ENCODE measurements at places on chromosomes 7 and 10.

DNA sequence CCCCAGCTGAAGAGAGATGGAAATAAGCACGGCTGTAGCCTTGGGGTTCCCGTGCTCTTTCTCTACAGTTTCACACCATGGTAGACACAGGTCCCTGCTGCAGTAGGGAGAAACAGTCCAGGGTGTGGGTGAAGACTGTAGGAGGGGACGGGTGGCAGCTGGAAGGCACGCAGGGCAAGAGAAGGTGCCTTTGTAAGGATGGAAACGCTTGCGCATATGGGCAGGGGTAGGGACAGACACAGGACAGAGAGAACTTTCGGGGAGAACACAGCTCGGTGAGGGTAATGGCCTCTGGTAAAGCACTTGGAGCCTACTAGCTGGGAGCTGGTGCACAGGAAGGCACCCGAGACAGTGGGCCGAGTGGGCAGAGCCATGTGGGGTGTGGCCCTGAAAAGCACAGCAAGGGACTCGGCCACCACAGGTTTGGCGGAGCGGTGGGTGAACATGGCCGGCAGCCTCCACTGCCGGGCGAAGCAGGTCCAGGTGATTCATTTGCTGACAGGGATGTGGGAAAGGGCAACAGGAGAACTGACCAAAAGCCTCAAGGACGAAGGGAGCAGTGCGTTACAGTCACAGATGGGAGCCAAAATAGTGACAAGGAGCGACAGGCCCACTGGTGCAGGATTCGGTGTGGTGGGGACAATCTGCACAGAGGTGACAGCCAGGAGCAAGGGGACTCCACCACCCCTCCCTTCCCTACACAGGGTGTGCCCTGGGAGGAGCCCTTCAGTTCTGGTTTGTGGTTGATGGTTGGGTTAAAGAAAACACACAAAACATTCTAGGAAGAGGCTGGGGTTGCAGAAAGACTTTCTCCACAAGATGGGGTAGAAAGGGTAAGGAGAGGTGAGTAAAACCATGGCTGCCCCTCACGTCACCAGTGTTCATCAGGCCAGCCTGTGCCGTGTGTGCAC lies 97.1 kb downstream of the VOPP1 start:
- DNase-seq: no peak

GRCh38 chr7:119761776-119762175 lies 511.2 kb upstream of the KCND2 start:
- DNase-seq: no peak

GRCh38 chr10:50653758-50654157 lies 30.0 kb upstream of the SGMS1 start:
- no peak for DNase-seq

DNA sequence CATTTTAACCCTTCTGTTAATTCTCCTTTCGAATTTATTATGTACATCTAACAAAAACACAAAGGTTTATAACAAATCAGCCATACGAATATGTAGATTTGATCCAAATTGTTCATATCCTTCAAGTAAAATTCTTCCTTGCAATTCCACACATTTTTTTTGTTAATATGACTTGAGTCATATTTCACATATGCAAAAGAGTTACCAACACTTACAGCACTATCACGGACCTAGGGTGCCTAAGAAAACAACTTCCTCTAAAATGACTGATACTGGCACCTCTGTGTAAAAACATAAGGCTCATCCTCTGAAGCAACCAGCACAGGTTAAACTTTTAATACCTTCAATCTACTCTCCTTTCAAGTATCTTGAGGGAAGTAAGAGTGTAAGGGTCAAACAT lies 451.8 kb downstream of the SEMA3D start:
- no peak for DNase-seq

- no peak for DNase-seq
These were observed 70.3 kb upstream of the NANOS1 start for GRCh38 chr10:118958984-118959925.

DNA sequence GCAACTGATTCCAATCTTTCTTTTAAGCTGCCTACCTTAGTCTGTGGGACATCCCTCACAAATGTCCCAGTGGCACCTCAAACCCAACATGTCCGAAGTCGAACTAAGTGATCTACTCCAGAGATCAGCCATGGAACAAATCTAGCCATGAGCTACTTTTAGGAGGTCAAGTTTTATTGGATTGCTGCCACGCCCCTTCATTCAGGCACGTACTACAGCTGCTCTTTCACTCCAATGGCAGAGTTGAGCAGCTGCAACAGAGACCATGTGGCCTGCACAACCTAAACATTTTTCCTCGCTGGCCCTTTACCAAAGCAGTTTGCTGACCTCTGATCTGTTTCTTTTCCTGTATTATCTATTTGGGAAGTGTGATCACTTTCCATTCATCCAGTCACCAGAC lies 192.4 kb upstream of the CDCA7L start:
- DNase-seq: no peak

GRCh38 chr7:89770161-89770560 lies 384.1 kb upstream of the STEAP1 start:
- DNase-seq: no peak

DNA sequence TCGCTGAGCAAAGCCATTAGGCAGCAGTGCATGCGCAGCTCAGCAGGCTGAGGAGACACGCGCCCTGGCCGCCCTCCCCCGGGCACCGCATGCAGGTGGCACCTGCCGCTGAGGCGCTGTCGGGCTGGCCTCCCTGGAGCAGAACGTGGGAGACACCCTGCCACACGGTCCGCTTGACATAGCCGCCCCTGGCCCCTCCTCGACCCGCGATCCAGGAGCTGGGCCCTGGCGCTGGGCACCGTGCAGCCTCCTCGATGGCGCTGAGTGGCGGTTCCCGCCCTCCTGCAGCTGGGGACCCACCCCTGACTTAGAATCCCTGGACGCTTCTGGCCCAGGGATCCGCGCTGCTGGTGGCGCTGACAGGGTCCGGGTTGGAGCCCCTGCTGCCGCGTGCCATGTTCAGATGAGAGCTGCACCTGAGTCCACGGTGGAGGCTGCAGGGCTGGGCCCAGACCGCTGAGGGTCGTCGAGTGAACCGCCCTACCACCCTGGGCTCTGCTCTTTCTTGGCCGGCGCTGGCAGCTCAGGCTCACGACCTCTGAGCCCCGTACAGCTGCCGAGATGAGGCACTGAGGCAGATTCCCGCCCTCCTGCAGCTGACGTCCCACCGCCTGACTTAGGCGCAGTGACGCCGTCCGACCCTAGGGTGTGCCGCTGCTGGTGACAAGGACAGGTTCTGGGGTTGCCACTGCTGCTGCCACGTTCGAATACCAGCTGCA lies 116.8 kb downstream of the OR13A1 start:
- DNase-seq: no peak

DNA sequence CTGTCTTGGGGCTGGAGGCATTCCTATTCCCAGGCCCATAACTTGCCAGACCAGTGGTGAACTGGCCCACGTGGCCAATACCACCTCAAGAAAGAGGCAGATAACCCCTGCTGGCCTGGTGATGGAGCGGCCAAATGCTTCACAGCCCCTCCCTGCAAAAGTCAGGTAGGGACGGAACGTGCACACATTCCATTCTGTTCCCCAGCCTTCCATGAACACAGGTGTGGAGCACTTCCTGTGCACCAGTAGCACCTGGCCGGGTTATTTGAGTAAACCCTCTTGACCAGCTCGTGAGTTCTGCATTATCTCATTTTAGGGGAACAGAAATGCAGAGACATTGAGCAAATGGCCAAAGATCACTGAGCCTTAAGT lies 134.4 kb downstream of the SH3PXD2A start:
- DNase-seq: no peak

DNA sequence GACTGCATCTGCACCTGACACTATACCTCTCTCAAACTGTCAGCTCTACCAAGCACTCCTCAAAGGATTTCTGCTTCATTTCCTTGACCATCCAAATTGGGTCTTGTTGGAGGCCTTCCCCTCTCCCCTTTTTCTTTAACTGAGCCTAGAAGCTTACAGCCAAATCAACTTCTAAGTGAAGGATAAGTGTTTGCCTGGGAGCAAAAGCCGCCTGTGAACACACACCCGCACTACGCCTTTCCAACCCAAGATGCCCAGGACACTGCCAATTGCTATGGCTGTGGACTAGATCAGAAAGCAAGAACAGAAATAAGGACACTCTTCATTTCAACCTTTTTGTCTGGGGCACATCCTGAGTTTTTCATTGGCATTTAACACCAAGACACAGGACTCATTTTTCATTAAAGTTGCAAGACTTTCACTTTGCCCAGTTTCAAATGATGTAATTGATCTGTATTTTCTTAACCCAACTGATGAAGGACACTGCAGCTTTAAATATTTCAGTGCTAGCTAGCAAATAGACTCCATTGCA lies 52.8 kb downstream of the CPEB3 start:
- no peak for DNase-seq

DNA sequence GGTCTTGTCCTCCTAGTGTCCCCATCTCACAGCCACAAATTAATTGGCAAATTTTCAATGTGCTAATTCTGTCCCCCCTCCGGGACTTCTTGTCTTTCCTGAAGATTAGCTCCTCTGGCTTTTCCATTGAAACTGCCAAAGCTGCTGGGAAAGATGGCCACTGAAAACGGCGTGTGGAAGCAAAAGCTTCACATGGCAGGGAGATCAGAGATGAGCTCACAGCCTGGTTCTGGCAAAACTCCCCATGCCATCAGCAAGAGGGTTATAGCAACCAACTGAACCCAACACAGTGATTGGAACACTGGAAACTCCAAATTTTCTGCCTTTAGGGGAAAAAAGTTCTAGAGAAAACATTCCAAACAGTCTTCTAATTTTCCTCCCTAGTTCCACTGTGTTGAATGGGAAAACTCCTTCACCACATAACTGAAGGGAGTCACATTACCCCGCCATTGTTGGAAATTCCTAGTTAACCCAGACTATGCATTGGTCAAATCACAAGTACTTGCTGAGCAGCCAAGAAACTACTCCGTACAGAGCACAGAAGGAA lies 37.0 kb downstream of the NRAP start:
- DNase-seq: no peak

DNA sequence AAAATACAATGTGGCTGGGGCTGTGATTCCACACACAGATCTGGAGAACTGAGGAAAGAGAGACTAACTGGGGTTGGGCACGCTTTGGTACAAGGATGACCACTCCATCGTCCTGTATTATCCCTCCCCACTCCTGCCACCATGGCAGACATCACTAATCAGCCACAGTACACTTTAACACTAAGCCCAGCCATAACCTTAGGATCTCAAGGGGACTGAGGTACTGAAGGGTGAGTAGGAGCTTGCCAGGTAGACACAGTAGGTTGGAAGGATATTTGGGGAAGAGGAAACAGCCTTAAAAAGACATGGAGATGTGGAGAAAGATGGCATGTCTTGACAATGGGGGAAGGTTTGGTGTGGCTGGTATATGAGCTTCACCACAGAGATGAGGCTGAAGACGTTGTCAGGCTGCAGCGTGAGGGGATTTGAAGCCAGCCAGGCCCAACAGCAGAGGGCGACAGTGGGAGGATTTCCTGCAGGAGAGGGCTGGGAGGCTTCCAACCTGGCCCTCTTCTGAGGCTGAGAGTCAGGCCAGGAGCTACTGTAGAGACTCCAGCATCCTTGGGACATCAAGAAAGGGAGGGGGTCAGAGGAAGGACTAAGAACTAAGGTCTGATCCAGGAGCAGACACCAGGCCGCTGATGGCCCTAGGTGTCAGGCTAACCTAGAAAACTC lies 58.6 kb upstream of the COL13A1 start:
- peak; percentile 20 for DNase-seq

DNA sequence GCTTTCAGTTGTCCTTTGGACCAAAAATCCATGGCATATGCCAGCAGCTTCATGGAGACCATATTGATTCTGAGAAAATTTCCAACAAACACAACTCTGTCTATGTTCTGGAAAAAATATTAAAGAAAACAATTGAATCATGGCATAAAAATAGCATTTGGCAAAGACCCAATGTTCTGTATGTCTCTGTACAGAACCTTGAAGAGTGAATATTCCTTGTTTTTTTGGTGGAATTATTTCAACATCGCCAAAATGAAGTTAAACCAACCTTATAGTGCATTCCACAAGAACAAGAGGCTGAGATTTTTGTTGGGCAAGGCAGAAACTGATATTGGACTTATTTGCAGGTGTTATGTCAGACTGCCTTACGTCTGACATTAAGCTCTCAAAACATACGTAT lies 53.3 kb upstream of the SLC16A12 start:
- DNase-seq: no peak

- DNase-seq: no peak
These were observed 127.6 kb downstream of the CHN2 start for GRCh38 chr7:29322023-29322712.

DNA sequence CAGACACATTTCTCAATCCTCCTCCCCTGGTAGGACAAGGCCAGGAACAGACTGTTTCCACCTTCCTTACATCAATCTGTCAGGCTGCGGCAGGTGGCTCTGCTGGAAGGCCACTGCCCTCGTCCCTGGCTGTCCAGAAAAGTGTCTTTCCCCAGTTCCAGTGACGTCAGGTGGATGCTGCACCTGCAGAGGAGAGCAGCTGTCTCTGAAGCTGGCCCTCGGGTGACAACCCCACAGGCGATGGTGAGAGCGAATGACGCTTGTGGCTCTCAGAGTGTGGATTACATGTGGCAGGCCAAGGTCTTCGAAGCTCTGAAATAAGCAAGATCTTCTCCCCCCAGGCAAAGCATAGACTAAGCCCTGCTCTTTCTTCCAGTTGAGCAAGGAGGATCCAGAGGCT lies 146.9 kb upstream of the RET start:
- no peak for DNase-seq

- no peak for DNase-seq
These were observed 204.4 kb upstream of the TMEM72 start for GRCh38 chr10:44706745-44707144.

GRCh38 chr10:122321960-122322359 lies 50.9 kb downstream of the BTBD16 start:
- DNase-seq: no peak

- DNase-seq: no peak
These were observed 40.6 kb upstream of the SEPHS1 start for GRCh38 chr10:13388478-13389230.

DNA sequence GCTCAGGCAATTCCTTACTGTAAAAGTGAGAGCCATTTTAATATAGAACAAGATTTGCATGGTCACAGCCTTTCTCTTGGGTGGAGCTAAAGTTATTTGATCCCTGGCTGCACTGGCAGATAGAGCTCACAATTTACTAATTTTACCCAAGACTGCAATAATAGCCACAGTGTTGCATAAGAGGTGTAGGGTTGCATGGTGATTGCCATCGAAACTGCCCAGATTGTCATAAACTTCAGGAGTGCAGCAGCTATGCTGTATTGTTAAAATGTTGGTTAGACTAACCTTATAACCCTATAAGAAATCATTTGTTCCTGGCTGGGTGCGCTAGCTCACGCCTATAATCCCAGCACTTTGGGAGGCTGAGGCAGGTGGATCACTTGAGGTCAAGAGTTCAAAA lies 50.0 kb downstream of the VCL start:
- no peak for DNase-seq

DNA sequence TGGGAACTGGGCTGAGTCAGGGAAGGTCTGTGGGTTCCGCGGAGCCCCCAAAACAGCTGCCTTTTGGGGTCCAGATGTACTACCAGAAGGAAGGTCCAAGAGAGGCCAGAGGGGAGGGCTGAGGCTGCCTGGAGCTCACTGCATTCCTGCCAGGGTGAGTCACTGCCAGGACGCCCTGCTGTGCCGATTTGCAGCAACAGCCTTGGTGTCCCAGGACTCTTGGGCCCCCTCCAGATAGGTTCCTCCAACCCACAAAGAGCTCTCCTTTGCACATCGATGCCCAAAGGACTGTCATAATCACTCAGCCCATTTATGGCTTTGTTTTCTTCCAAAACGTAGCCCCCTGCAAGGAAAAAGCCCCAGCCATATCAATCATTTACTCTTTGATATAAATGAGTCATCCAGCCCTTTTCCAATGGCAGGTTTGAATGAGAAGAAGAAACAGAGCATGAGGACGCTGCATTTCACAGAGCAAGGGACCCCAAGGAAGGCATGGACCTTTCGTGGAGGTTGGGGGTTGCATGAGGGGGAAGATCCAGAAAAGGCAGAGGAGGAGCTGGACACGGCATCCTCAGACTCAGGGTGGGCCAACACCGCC lies 32.2 kb upstream of the COL13A1 start:
- DNase-seq: no peak

Data from dorsolateral prefrontal cortex (tissue), 122 donors.